ENCODE measurements at places on chromosomes 1 and 21.

DNA sequence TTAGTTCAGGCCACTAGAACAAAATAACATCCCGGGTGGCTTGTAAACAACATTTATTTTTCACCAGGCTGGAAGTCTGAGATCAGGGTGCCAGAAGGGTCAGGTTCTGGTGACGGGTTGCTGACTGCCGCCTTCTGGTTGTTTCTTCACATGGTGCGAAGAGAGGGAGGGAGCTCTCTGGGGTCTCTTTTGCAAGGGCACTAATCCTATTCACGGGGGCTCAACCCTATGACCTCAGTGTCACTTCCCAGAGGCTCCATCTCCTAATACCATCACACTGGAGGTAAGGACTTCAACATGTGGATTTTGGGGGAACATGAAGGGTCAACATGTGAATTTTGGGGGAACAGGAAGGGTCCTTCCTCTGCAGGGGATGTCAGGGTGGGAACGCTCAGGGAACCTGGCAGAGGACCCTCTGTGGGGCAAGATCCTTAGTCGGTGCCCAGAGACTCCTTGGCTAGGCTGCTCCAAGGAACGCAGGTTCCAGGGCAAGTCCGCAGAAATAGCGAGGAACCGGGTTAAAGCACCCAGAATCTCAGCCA lies 8.7 kb upstream of the C2CD2 start:
- no peak for DNase-seq

- DNase-seq = no peak
Observed at GRCh38 chr1:17120962-17121837, 1.9 kb upstream of the PADI2 start.

DNA sequence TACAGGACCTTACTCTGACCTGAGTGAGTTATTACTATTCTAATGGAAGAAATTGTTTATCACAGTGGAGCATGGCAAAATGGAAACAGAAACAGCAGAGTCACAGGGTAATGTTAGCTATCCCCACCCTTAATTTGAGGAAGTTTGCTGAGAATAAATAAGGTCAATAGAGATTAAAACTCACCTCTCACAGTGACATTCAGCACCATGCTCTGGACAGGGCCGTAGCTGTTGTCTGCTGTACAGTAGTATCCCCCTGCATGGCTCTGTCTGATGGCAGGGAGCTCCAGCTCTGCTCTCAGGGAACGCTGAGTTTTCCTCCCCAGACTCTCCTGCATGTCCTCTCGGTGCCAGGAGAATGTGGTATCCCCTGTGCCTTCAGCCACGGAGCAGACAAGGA lies 11.9 kb downstream of the FCRL4 start:
- DNase-seq = no peak

DNA sequence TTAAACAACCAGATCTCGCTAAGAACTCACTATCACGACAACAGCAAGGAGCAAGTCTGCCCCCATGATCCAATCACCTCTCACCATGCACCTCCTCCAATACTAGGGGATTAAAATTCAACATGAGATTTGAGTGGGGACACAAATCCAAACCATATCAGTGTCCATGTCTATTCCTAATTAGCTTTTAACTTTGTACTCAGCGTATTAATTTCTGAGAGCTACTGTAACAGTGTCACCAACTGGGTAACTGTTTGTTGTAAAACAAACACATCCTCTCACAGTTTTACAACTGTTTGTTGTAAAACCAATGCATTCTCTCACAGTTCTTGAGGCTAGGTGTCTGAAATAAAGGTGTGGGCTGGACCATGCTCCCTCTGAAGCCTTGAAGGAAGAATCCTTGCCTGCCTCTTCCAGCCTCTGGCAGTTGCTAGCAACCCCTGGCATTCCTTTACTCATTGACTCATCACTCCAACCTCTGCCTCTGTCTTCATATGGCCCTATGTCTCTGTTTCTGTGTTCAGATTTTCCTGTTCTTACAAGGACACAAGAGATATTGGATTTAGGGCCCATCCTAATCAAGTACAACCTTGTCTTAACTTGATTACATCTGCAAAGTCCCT lies 121.2 kb downstream of the LTN1 start:
- DNase-seq = no peak

GRCh38 chr1:42282024-42282579 lies 52.9 kb downstream of the FOXJ3 start:
- no peak for DNase-seq

- DNase-seq = no peak
Observed at GRCh38 chr21:25983745-25984144, 186.8 kb downstream of the APP start.

Data from Kasumi-1 (cell line).